ENCODE measurements at places on chromosomes 1 and 21.

DNA sequence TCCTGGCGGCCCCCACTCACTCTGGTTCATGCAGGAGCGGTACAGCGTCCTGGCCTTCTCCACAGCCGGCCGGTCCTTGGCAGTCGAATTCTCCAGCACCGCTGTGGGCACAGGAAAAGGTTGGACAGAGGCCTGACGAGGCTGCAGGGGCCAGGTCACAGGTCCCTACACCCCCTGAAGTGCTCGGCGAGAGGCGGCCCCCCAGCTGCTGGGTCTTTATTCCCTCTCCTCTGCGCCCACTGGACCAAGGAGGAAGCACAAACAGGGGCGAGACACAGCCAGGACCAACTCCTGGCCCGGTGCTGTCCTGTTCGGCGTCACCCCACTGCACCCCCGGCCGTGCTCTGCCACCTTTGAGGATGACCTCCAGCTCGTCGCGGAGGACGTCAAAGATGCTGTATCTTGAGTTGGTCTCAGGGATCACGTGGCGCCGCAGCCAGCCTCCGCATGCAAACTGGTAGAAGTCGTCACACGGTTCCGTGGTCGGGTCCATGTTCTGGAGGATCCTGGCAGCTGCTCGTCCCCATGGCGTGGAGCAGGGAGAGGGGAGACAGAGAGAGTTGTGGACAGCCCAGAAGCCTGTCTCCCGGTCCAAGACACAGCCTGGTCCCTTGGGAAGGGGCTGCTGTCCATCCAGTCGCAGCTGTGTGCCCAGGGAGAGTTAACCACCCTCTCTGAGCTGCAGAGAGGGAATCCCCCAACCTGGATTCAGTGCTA lies 22.9 kb downstream of the PRXL2B start:
- DNase-seq = no peak

DNA sequence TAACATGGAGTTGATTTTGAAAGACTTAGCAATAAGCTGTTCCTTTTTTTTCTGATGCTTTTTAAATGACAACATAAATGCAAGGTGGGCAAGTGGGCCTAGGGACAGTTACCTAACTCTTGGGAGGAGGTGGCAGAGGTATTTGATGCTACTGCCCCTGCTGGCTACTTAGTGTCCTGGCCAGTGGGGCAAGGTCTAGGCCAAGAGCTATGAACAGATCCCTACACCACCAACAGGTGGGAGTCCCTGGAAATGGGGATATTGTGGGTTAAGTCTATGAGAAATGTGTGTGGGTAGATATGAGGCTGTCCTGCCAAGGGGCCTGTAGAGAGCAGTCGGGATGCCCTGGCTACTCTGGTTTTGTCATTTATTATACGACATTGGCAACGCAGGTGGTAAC lies 31.3 kb upstream of the B3GALT5 start:
- no peak for DNase-seq

DNA sequence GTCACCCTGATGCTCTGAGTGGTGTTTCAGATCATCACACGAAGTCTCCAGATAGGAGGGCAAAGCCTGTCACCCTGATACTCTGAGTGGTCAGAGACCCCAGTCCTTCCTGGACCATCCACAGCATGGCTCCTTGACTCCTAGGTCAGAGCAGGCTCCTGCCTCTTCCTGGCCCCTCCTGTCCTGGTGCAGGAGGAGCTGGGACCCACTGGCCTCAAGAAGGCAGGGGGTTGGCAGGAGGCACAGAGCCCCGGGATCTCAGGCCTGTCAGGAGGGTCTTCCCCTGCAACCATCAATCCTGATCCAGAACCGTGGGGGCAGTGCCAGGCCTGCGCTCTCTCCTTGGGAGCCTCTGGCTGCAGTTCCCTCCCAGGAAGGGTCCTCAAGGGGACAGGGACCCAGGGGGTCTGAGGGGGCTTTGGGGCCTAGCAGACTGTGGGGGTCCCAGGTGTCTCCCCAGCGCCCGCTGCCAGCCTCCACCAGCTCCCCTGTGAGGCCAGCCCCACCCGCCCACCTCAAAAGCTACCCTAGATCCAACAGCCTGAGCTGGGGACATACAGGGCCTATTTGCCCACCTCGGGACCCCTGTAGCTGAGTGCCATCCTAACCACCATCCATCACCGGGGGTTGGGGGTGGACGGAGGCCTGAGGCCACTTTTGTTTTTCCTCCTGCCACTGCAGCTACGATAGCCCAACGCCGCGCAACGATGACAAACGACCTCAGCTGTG lies 27.5 kb downstream of the COL6A1 start:
- DNase-seq = no peak

GRCh38 chr1:21639594-21640041 lies 29.5 kb downstream of the RAP1GAP start:
- no peak for DNase-seq

DNA sequence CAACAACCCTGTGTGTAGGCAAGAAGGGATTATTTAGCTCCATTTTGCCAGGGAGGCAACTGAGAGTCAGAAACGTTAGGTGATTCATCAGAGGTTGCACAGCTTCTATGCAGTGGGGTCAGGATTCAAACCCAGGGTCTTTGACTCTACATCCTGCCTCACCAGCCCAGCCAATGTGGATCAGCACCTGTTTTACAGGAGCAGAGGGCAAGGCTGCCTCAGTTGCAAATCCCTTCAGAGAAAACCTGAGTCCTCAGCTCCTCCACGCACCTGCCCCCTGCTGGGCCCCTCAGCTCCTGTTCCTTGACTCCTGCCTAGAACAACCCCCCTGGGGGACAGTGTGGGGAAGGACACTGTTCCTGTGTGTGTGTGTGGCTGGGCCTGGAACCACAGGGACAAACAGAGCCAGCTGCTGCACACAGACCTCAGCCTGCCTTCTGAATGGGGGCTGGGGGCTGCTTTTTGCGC lies 61.6 kb downstream of the LRRN2 start:
- no peak for DNase-seq

GRCh38 chr1:59666106-59666505 lies 148.6 kb upstream of the HOOK1 start:
- DNase-seq = no peak

DNA sequence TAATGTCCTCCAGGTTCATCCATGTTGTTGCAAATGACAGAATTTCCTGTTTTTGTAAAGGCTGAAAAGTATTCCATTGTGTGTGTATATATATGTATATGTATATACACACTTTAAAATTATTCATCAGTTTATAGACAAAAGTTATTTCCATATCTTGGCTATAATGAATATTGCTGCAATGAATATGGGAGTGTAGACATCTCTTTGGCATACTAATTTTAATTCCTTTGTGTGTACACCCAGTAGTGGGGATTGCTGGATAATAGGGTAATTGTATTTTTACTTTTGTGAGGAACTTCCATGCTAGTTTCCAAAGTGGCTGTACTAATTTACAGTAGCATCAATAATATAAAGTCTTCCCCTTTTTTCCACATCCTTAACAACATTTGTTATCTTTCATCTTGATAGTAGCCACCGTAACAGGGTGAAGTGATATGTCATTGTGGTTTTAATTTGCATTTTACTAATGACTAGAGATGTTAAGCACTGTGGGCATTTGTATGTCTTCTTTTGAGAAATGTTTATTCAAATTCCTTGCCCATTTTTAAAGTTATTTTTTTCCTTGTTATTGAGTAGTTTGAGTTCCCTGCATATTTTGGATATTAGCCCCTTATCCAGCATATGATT lies 243.0 kb downstream of the PDE4B start:
- DNase-seq = no peak

DNA sequence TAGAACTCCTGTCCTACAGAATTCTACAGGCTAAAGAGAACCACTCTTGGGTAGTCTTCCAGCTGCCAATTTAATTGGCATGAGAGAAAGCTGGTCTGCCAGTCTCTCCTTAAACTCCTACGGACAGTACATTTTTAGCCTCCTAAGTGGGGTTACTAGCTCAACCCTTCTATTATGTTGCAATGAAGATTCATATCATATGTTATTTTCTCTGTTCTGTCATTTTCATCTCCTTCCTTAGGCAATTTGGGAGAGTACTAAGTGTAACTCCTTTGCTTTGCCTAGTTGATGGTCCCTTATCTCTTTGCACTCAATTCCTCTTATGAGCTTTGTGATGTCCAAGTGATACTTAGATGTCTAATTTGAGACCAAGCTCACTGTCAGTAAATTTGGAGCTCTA lies 14.0 kb downstream of the GNAT2 start:
- no peak for DNase-seq

DNA sequence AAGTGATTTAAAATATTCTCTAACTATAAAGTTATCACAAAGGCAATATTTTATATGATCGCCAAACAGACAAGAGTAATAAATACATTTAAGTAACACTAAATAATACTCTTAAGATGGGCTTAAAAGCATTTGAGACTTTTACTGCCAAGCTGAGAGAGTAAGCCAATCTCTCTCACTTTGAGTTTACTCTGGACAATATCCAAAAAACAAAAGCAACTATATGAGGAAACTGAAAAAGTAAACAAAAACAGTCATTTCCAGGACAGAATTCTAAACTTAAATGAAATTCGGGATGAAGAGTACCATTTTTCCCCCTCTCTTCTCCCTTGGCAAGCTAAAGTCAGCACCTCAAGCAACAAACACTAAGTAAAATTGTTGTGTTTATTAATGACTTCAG lies 173.2 kb downstream of the COP1 start:
- no peak for DNase-seq

DNA sequence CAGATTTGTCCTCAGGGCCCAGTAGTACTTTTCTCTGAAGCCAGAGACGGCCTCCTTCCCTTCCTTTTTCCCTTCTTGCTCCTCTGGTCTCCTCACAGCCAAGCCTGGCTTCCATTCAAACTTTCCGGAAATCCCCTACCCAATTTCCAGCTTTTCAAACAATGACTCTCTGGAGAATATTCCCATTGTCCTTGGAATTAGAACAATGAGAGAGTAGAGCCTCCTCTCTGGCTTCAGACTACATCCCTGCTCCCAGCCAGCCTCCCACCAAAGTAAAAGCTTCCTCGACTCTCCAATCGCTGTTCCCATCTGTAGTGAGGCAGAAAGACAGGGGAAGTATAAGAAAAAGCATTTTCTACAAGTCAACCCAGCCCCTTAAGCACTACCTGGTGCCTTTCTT lies 77.7 kb upstream of the SOX13 start:
- DNase-seq = no peak

GRCh38 chr1:15483971-15484370 lies 8.1 kb downstream of the CELA2B start:
- no peak for DNase-seq

DNA sequence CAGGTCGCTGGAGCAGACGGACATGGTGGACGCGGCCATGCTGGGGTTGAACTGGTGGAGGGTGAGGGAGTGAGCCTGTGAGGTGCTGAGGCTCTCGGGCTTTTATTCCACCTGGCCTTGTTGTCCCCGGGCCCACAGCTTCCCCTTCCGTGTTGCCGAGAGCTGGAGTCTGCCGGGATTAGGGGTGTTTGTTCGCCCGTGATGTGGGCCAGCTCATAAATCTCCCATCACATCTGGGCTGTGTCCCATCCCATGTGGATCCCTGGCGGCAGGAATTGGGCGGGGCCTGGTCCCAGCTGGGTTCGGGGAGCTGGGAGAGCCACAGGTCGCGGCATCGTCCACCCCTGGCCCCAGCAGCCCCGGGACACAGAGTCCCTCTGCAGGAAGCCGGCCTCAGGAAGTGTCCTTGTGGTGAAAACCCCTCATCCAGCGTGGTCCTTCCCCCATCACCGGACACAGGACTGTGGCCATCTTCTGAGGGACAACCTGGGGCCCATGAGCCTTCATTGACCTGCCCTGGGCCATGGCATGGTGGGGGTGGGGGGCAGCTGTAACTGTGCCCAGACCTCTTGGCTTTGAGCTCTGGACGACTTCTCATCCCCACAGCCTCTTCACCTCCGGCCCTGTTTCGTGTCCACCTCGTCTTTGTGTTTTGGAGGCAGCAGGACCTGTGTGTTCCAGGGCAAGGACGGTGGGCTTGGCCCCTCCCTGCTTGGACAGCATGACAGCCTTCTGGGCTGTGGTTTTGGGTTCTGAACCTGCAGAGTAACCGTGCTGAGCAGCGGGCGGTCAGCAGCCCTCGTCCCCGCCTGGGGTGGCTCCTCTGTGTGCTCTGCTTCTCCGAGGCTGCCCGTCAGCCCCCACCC lies at the start of gene KRTAP10-6:
KRTAP10-6 (minus strand) TSS at position 60 of the 866 bp plus-strand sequence; CDS start at position 39, 21 bp downstream.
- no peak for DNase-seq

DNA sequence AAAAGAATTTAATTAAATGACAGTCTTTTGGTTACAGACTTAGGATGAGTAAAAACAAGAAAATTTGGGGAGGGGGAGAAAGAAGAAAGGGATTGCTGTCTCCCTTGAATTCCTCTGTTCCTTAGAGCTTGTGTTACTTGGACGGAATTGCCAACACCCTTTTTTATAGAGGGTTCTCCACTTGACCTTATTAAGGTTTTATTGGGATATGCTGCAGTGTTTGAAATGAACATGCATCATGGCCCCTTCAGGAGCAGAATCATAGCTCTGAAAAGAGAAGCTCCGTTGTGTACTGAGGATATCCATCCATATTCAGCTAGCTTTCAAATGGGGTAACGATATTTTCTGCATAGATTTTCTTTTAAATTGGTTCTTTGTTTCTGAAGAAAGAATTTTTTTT lies 48.2 kb upstream of the DNASE2B start:
- DNase-seq = no peak

- DNase-seq = no peak
These were observed 224.2 kb upstream of the RUNX1 start for GRCh38 chr21:35273333-35273732.

GRCh38 chr1:61285371-61285885 lies 203.1 kb downstream of the NFIA start:
- no peak for DNase-seq

DNA sequence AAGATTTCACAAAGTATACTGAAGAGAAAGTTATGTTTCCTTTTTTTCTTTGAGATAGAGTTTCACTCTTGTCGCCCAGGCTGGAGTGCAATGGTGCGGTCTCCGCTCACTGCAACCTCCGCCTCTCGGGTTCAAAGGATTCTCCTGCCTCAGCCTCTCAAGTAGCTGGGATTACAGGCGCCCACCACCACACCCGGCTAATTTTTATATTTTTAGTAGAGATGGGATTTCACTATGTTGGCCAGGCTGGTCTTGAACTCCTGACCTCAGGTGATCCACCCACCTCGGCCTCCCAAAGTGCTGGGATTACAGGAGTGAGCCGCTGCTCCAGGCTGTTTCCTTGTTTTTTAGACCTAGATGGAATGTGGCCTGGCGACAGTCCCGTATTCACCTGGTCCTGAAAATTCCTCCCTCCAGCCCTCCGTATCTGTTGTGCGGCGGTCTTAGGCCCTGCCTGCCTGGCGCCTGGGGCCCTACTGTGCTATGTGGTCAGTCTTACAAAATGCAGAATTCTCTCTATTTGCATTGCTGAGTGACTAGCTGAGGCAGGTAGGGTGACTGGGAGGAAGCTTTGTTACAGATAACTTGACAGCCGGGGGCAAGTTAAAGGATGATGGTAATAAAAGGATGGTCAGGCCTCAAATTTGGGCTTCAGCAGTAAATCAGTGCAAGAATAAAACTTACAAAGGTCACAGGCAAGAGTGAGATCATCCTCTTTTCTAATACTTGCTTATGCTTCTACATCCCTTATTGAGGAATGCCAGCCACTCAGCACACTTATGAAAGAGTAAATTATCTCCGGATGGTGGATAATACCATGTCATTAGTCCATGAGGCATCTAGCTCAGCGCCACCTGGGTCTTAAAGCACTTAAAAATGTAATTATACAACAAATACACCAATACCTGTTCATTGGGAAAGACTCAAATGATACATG lies 30.3 kb downstream of the PARK7 start:
- no peak for DNase-seq

- no peak for DNase-seq
These were observed 390 bp upstream of the PCSK9 start for GRCh38 chr1:55038974-55039341.

Data from activated T-helper 9 cell treated with anti-CD3 and anti-CD28 coated beads, Interleukin-2, amount 50 U/mL, for 16 hours (primary cell).